ENCODE measurements at places on chromosomes 4 and X.
A peak's percentile ranks its signal among the peaks of the same experiment; 100 is the strongest.

GRCh38 chr4:94523617-94524016 is 71.9 kb downstream of the PDLIM5 start:
- peak; percentile 78 for DNase-seq

DNA sequence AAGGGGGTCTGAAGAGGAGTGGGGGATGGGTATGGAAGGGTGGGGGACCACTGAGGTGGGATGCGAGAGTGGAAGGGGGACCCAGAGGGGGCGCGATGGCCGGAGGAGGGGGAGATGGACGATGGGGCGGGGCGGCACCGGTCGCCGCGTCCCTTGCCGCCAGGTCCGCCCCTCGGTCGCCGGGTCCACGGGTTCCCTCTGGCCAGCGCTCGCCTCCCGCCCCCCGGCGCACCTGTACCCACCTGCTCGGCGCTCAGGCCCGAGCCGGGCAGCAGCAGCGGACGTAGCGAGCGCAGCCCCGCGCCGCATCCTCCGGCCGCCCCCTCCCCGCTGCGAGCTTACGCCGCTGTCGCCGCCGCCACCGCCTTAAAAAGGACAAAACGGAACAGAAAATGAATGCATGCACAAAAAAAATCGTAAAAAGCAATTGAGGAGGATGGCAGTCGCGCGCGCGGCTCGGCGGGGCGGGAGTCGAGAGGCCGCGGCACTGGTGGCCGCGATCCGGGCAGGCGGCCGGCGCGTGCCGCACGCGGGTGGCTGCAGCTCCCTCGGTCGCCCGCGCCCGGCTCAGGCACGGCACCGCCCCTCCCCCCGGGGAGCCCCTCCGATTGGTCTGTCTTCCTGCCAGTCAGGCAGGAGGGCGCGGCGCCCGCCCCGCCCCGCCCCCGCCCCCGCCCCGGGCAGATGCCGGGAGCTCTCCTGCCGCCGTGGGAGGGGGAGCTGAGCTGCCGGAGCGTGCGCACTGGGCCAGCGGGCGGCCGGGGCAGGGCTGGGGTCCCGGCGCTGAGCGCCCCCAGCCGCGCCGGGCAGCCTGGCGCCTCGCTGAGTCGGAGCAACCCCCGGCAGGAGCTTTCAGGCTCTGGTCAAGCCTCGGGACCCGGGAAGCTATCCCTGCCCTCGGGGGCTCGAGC is at the start of gene JAKMIP1:
JAKMIP1 (minus strand) TSS at position 539 of the 911 bp plus-strand sequence. CDS start 87,699 bp downstream, outside the sequence.
- peak; percentile 52 for DNase-seq

- DNase-seq, result no peak
Measured at GRCh38 chrX:9767375-9767774, 1.7 kb upstream of the GPR143 start.

- peak; percentile 47 for DNase-seq
Measured at GRCh38 chr4:108168671-108169523, at the start of gene LEF1. Gene LEF1 (minus strand): TSS chr4:108168932. CDS start chr4:108167767, 1,165 bp downstream.

DNA sequence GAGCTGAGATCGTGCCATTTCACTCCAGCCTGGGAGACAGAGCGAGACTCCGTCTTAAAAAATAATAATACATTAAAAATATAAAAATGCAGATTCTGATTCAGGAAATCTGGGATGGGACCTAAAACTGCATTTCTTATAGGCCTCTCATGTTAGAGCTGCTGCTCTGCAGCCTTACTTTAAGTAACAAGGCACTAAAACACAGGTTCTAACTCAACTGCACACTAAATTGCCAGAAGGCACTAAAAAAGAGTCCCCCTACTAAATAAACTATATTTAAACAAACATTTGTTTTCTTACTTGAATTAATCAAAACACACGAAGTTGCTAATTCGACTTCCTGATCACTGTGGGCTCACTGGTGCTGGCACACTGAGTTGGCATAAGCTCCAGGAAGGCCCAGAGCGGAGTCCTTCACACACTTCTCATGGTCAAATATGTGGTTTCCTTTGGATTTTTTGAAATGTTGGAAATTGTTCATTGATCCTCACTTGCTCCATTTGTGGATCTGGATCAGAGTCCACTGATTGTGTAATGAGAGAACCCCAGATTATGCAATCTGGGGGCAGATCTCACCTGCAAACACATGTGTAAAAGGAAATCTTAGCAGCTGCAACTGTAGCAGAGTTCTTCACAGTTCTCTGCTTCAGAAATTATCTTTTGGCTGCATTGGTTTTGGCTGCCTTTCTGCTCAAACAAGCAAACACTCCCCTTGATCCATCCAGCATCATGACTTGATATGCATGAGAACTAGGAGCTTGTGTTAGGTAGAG is 59.3 kb downstream of the AFF1 start:
- DNase-seq, result no peak

- no peak for DNase-seq
Measured at GRCh38 chr4:80486603-80487002, 151.1 kb downstream of the CFAP299 start.

GRCh38 chr4:59223292-59223941 is 1976.7 kb upstream of the ADGRL3 start:
- DNase-seq, result no peak

DNA sequence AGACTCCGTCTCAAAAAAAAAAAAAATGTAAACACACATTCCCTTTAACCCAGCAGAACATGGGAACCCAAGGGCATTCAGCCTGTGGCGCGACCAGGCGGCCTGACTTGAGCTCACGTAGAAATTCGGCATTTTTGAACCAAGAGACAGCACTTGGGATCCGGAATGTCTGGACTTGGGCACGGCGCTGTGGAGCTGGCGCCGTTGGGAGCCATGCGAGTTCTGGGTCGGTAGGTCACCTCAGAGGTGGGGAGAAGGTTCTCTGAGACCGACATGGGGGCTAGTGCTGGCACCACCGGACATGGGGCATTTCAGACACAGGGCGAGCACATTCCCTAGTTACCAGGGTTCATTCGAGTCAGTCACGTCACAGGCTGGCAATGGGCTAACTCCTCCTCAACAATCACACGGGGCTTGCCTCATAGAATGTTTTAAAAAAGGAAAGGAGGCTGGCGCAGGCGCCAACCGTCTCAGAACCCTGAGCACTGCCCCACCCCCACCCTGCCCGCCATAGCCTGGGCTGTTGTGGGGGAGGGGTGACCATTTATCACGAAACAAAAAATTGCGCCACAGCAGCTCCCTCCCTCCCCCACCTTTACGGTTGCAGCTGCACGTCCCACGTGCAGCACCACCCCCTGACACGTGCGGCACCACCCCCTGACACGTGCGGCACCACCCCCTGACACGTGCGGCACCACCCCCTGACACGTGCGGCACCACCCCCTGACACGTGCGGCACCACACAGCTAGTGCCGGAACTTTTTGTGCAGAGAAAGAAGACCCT is at the start of gene TEX28:
TEX28 (minus strand) TSS at position 334 of the 784 bp plus-strand sequence. CDS start 3,007 bp downstream, outside the sequence.
- no peak for DNase-seq

GRCh38 chrX:101206471-101206870 is 13.1 kb upstream of the DRP2 start:
- DNase-seq, result peak; percentile 65

GRCh38 chr4:120812216-120812615 is 110.3 kb downstream of the PRDM5 start:
- no peak for DNase-seq

- DNase-seq, result peak; percentile 4
Measured at GRCh38 chr4:177632481-177632880, 190.2 kb upstream of the AGA start.

- DNase-seq, result no peak
Measured at GRCh38 chr4:113293674-113294073, 244.2 kb downstream of the ANK2 start.

GRCh38 chr4:11038926-11039325 is 354.4 kb upstream of the CLNK start:
- DNase-seq, result no peak

- peak; percentile 21 for DNase-seq
Measured at GRCh38 chr4:70714079-70714887, 7.5 kb upstream of the RUFY3 start.

DNA sequence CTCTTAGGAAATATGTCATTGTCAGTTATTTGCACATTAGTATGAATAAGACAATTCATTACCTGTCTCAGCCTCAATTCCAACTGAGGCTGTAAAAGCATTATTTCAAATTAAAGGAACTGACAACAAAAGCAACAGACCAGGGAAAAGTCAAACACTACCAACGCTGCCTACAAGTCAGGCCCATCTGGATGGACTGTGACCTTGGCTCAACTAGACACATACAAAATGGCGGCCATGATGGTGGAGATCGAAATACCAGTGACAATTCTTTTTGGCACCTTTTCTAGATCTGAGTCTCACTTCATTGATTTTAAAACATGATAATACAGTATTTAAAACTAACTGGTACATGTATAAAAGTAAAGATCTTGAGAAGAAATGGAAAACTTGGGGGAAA is 160.7 kb downstream of the DHX15 start:
- no peak for DNase-seq

DNA sequence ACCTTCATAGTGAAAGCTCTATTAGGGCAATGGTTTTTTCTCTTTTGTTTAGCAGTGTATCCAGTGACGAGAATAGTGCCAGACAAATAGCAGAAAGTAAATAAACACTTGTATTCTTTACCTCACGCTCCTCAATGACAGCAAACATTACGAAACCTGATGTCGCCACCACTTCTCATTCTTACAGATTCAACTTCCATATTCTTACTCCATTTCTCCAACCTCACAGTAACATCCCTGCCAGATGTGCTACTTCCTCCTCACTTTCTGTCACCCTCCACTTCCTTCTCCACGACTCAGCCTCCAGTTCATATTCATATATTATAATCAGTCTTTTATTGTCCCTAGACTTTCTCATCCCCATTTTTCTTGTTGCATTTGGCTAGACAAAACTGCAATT is 1956.2 kb upstream of the AGA start:
- DNase-seq, result no peak

- no peak for DNase-seq
Measured at GRCh38 chr4:87410679-87411078, 11.7 kb upstream of the NUDT9 start.

DNA sequence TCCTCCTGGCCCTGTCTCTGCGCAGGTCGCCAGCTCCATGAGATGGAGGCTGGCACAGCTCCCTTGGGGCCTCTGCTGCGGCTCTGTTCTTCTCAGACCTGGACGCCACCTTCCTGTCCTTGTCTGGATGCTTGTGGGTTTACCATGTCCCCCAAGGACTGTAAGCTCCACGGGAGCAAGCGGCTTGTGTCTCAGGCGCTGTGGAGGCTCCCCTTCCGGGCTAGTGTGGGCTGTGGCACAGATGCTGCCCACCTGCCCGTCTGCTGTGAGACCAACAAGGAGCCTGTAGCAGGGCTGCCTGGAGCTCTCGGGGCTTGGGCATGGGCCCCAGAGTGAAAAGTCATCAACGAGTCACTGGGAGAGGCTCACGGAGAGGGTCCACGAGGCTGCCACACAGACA is 25.2 kb downstream of the NAT8L start:
- no peak for DNase-seq

GRCh38 chrX:151973851-151974335 is 583 bp downstream of the GABRE start:
- peak; percentile 45 for DNase-seq

GRCh38 chr4:86683167-86683566 is 89.1 kb downstream of the PTPN13 start:
- DNase-seq, result peak; percentile 9

- DNase-seq, result no peak
Measured at GRCh38 chr4:174387143-174387542, 103.4 kb downstream of the CEP44 start.

GRCh38 chr4:185013417-185014125 is 4.7 kb upstream of the HELT start:
- DNase-seq, result peak; percentile 52

- DNase-seq, result peak; percentile 30
Measured at GRCh38 chr4:25915353-25915705, 1.3 kb downstream of the SMIM20 start.

GRCh38 chr4:108492816-108493595 is 127.4 kb upstream of the RPL34 start:
- peak; percentile 39 for DNase-seq

DNA sequence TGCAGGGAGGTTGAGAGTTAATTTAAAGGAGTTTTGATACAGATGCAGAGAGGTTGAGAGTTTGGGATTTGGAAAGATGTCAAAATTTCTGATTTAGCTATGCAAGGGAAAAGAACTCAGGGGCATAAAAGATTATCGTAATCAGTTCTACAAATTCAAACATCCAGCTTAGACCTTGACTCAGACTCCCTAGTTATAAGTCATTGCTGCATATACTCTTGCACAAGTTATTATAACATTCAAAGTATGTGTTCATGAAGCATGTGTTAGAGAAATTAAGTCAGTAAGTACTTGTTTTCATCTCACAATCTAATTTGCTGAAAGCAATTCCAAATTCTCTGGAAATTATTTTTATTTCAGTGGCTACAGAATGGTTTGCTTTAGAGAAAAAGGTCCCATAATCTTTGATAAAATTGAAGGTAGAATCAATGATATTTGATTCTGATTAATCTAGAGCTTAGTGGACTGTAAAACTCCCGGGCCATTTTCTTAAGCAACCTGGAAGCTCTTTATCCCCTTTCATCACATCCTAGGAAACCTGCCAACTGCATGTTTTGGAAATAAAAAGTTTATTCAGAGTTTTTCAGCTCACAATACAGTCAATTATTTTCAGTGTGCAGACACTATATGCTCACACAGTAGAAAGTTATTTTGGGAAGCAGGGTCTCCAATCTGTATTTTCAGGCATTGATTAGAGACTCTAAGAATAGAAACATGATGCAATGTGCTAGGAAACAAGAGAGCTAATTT is 132.9 kb upstream of the SPANXC start:
- peak; percentile 4 for DNase-seq

DNA sequence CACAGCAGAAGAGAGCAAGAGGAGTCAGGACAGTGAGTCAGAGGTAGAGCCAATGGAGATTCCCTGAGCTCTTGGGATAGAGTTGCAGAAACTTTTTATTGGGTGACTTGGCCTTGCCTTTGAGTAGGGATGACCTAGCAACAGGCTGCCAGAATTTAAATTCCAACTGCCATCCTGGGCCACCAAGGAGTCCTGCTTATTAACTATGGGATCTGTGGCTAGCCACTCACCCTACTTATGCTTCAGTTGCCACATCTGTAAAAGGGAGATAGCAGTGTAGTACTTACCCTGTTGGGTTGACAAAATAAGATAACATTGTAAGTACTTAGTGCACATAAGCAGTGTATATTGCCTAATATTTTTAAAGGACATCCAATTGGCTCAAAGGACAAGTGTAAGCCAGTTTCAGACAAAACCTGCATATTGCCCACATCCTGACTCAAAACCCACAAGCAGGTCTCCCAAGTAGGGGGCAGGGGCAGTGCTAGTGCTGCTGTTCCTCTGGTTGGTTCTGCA is 43.5 kb upstream of the TMEM164 start:
- no peak for DNase-seq

Data from choroid plexus epithelial cell (primary cell).